ENCODE measurements at places on chromosomes 5 and 9.

DNA sequence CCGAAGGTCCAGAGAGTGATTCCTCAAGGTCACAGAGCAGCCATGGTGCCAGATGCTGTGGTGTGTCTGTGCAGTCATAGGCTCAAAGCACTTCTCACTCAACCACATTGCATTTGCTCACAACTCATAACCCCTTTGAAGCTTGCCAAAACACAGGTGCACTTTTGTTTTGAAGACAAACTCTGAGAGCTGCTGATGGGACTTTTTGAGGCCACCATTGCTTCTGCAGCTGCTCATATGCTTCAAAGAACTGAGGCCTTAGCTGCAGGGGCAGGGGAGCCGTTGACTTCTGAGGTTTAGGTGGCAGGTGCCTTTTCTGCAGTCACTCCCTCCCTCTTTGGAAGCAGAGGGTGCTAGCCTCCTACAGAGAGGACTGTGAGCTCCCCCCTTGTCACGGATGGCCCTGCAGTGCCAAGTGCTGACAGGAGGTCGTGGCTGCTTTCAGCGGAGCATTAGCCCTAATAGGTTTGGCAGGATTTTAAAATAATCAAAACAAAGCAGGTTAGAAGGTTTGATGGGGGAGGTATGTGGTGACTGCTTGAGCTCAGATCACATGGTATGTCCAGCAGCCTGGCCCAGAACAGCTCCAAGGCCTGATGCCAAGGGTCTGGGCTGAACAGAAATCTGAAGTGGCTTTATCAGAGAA, 232.1 kb downstream of the MAN2A1 start:
- DNase-seq = no peak

- no peak for DNase-seq
These were observed 24.0 kb upstream of the TCF7 start for GRCh38 chr5:134090522-134090921.

DNA sequence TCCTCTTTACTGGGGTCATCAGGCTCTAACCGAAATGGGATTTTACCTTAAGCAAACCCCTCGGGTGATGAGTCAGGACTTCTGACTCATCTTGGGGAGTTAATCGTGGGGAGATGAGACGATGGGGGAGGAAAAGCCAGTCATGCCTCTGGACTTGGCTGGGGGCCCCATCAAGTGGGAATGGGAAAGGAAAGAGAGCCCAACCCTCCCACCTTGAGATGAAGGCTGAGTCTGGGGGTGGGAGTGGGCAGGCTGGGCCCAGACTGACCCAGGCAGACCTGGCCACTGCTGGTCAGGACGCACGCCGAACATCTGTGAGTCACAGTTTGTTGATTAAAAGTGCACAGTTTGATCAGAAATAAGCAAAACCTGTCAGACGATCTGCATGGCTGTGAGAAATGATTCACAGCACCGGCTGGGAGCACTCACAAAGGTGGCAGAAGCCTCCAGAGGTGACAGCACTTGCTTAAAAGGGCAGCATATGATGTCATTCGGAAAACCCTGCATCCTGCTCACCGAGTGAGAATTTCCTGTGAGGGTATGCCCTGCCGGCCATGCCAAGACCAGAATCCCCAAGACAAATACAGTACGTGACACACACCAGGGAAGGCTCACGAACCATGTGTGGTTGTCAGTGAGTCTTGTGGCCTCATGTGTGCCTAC, 50.0 kb upstream of the SLC25A51 start:
- peak; percentile 83 for DNase-seq

- no peak for DNase-seq
These were observed 68.8 kb upstream of the LRRC70 start for GRCh38 chr5:62509806-62510205.

DNA sequence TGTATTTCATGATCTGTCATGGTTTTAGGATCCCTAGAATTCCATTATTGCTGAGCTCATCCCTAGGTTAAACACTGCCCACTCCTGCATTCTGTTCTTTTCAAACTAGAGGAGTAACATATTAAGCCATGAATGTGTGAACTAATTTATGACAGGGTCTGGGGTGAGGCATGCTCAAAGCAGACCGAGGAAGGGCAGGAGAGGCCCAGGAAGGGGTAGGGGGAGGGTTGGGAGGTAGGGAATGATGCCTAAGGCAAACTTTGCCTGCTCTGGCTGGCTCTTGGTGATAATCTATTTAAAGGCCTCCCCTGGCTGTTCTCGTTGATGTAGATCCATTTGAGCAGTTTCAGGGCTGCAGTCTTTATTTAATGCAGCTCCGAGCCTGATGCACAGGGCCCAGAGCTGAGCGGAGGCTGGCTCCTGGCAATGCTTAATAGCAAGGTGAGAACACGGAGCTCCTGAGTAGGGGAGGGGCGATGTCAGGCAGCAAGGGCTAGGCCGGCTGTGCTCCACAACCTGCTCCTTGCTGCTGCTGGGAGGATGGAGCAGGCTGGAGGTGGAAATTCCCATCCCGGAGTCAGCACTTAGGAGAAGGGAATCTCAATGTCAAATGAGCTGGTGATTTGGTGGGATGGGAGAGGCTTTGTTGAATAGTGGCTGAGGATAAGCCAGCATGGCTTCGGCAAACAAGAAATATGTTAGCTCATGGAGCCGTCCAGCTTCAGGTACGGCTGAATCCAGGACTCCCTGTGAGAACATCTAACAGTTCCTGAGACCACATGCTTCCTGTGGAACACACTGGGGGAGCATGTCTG, 73.2 kb upstream of the UNC5A start:
- DNase-seq = no peak

GRCh38 chr9:74413876-74414275, 83.3 kb upstream of the RORB start:
- DNase-seq = no peak

GRCh38 chr5:8788246-8788645, 757.6 kb downstream of the SEMA5A start:
- no peak for DNase-seq

DNA sequence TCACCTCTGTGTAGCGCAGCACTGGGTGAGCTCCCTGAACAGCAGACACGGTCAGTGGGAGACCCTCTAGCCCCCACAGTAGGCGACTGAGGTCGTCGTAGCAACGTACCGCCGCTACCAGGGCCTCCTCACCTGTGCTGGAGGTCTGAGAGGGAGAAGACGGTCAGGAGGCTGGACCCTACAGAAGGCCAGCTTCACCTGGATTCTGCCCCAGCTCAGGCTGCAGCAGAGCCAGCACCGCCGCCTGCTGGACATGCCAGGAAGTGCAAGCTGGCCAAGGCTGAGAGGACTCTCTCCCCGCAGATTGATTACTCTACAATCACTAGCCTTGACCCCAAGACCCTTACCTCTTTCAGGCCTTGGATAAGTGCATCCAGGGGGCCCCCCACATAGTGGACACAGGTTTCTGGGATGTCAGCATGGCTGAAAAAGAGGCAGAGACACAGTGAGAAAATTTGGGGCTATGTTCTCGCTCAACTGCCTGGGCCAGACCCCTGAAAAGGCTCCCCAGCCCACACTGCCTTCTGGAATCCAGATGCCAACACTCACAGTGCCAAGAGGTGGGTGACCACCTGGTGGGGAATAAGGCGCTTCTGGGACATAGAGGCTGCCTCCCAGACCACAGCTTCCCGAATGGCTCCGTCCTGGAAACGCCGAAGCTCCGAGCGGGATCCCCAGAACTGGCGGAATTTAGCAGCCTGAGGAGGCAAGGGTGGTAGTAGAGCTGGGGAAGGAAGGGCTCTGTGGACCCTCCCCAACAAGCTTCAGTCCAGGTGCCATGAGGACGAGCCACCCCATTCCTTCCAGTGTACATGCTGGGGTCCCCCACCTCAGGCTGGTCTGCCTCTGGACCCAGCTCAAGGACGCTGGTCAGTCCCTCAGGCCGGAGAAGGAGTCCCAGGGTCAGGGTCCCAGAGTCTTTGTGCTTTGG, 6.9 kb downstream of the NOL6 start:
- peak; percentile 75 for DNase-seq

GRCh38 chr5:147375151-147375550, 134.7 kb downstream of the DPYSL3 start:
- DNase-seq = peak; percentile 44

DNA sequence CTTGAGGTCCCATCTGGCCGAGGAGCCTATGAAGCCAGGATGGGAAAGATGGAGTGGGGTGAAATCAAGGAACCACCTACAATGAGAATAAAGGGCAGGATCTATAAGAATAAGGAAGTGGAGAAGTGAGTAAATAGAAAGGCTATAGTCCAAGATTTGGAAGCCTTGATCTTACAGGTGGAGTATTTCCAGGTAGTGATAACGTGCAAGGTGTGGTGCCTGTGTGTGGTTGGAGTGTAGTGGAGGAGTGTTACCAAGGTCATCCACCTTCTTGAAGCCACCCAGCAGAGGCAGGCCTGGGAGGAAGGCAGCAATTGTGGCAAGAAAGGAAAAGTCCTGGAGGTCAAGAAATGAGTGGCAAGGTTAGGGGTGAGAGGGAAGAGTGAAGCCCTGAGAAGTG, 72.9 kb downstream of the IQGAP2 start:
- no peak for DNase-seq

GRCh38 chr5:168612996-168613395, 33.8 kb upstream of the PANK3 start:
- DNase-seq = peak; percentile 11

DNA sequence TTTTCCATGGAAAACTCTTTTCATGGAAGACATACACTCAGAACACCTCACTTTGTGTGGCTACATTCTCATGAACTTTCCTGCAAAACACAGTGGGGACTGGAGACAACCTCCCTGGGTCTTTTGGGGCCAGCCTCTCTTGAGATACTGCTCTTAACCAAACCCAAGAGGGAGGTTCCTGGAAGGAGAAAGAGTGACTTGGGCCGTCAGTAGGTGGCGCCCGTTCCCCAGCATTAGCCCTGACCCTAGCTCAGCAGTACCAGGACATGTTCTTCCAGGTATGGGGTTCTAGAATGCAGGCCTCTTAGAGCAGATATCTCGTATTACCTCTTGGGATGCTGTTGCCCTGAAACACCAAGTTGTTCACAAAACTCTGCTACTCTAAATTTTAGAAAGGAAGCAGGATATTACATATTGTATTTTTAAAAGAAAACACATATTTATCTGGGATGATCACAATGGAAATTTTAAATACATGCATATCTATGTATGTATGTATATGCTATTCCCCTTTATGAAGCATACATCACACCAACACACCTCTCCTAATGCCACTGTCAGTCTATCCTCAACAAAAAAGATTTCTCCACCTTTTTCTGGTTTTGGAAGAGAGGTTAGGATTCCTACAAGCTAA, 15.8 kb upstream of the GLIS3 start:
- DNase-seq = peak; percentile 84

DNA sequence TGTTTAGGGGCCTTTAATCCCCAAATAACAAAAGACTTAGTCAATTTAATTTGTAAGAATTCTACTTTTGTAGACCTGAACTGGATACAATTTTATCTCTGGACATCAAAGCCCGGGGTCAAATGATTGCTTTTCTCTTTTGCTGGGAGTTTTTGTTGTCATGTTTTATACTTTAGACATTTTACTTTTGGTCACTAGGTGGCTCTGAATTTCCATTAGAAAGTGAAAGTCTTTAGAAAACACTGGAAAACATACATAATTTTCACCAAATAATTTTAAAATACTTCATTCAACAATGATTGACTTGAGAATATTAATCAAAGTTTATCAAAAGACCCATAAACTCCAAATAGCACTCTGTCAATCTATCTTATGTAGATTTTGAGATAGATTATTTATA, 2.8 kb upstream of the PCA3 start:
- no peak for DNase-seq

GRCh38 chr9:34526026-34526425, 3.2 kb upstream of the ENHO start:
- DNase-seq = no peak

DNA sequence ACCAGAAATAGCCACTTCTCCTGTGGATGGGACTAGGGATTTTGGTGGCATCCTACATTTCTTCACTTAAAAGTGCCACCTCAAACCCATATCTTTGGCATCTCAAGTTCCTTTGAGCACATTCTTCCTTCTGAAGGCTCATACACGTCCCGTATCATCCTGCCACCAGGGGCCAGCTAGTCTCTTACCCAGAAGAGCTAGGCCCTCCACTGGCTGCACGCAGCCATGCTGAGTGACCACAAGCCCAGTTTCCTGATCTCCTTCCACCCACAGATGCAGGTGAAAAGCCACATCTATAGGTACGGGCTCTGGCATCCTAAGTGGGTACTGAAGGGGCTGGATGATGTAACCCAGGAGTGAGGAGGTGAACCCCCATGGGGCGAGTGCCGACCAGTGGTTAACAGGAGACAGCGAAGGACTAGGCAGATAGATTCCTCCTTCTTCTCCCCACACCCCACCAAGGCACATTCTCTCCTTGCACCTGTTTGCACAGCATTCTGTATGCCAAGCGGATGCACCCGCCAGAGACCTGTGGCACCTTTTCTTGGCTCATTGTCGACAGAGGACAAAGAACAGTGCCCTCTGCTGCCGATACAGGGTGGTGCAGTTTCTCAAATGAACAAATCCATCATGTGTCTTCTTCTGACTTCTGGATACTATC, 14.4 kb upstream of the SCGB3A1 start:
- DNase-seq = peak; percentile 65

- no peak for DNase-seq
These were observed 558.3 kb downstream of the CHSY3 start for GRCh38 chr5:130462516-130462915.

DNA sequence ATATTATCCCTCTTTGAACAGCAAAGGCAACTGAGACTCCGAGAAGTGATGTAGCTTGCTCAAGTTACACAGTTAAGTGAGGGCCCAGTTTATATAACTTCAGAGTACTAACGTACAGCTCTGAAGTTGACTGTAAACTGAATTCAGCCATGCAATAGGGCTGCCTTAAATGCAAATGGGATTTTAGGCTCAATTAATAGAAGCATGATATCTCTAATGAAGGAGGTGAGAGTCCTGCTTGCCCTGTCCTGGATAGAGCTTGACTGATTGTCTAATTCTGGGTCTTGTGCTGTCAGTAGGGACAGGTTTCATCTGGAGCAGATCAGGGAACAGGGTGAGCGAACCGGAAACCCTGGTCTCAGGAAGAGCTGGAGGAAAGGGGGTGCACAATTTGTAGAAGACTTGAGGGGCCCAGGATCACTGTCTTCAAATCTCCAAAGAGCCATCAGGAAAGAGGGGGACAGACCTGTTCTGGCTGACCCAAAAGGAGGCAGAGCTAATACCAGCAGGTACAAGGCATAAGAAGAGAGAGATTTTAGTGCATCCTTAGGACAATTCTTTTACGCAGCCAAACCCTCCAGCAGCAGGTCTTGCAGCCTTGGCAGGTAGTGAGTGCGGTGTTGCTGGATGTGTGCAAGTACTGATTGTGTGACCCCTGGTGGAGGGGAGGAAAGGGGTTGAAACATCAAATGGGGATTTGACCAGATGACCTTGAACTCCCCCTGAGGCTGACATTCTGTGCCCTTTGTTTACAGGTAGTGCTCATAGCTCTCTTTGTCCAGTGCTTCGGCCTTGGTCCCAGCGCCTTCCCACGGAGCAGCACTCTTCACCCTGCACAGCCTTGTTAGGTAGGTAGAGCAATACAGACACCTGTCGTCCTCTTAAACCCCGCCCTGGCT, 13.0 kb downstream of the GSN start:
- DNase-seq = no peak

DNA sequence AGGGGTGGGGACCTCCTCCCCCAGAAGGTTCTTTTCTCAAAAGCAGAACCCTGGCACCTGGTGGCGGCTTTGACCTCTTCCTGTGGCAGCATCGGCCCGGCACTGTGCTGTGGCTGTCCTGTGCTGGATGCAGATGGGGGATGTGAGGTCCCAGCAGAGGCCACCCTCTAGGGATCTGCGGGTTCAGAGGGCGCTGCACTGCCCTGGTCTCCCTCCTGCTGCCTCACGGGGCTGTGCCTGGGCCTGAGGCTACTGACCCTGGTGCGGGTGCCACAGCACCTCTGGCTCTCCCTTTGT, 76.6 kb upstream of the CACNA1B start:
- DNase-seq = no peak

- DNase-seq = no peak
These were observed 218.6 kb downstream of the ESM1 start for GRCh38 chr5:54766748-54767147.

GRCh38 chr9:91100878-91101450, 260.8 kb downstream of the AUH start:
- DNase-seq = peak; percentile 20

Data from suppressor macrophage treated with lipopolysaccharide for 1 hour (primary cell).